ENCODE measurements at places on chromosomes 5 and 9.

GRCh38 chr9:116589392-116590354, 97.4 kb upstream of the TRIM32 start:
- peak; percentile 92 for DNase-seq

GRCh38 chr9:111597852-111598732, 1.4 kb downstream of the PTGR1 start:
- DNase-seq, result peak; percentile 50

- DNase-seq, result no peak
Observed at GRCh38 chr5:67200809-67201562, 4.4 kb upstream of the CD180 start.

DNA sequence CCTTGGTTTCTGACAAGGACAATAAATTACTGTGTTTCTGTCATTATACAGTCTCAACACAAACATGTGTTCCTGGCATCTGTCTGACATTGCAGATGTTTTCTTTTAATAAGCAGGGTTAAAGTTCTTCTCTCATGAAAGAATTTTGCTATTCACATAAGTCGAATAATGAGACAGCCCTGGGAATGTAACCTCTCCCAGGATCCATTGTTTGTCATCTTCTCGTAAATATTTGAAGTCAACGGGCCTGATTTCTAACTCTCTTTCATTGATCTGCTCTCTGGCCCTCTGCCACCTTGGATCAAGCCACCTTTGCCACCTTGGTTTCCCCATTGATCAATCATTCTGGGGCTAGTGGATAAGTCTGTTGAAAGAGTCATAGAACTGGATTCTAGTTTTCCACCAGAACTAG, 12.9 kb upstream of the CAST start:
- no peak for DNase-seq

- no peak for DNase-seq
Observed at GRCh38 chr9:133463234-133463863, 3.6 kb downstream of the CACFD1 start.

GRCh38 chr5:116451066-116451465, 123.6 kb downstream of the SEMA6A start:
- no peak for DNase-seq

All from NCI-H82 (cell line).